Smooth muscle cell of the brain vasculature (primary cell): ENCODE measurements at places on chromosomes 7 and 10.
A peak's percentile ranks its signal among the peaks of the same experiment; 100 is the strongest.

- DNase-seq, result no peak
Measured at GRCh38 chr7:128785738-128786137, 6.0 kb upstream of the CCDC136 start.

- no peak for DNase-seq
Measured at GRCh38 chr7:31256506-31256905, 84.0 kb downstream of the NEUROD6 start.

DNA sequence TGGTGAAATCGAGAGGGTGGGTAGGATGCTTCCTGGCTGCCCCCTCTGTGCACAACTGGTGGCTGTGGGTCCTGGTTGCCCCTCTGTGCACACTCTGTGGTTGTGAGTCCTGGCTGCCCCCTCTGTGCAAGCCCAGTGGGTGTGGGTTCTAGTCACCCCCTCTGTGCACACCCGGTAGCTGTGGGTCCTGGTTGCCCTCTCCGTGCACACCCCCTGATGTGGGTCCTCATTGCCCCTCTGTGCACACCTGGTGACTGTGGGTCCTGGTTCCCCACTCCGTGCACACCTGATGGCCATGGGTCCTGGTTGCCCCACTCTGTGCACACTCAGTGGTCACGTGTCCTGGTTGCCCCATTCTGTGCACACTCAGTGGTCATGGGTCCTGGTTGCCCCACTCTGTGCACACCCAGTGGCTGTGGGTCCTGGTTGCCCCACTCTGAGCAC is 20.3 kb upstream of the RET start:
- no peak for DNase-seq

DNA sequence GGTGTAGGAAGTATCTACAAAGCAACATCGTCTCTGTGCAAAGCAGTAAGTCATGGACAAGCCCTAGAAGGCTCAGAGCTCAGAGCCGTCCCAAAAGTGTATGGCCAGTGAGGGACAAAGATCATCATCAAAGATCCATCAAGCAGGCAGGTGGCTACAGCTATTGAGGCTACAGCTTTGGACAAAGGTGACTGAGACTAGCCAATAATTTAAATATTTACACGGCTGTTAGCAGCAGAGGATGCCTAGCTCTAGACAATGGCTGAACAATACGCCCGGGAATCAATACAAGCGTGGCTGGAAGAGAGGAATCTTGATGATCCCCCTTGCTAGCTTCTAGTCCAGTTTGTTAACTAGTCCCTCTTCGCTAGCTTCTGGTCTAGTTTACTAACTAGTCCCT is 17.9 kb downstream of the NMT2 start:
- DNase-seq, result no peak

GRCh38 chr7:149292462-149292823 is 30.4 kb downstream of the ZNF783 start:
- DNase-seq, result no peak

- peak; percentile 63 for DNase-seq
Measured at GRCh38 chr7:47435889-47436312, 146.0 kb downstream of the TNS3 start.

GRCh38 chr10:103659674-103660363 is 166.3 kb downstream of the NEURL1 start:
- DNase-seq, result peak; percentile 89

DNA sequence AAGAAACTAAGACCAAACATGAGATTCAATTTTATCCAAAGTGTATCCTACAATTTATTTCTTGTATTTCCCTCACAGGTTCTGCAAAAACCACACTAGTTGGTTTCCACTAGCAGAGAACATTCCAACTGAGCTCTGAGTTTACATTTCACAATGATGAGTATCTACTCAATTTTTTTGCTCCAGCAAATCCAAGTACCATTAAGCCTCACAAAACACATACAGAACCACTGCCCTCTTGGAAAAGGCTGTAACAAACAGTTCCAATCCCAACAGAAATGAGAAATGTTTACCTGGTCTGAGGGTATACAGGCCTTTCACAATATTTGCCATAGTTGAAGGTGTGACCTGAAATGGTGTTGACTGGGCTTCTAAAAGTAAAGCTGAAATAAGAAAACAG is 59.9 kb downstream of the CACUL1 start:
- no peak for DNase-seq

DNA sequence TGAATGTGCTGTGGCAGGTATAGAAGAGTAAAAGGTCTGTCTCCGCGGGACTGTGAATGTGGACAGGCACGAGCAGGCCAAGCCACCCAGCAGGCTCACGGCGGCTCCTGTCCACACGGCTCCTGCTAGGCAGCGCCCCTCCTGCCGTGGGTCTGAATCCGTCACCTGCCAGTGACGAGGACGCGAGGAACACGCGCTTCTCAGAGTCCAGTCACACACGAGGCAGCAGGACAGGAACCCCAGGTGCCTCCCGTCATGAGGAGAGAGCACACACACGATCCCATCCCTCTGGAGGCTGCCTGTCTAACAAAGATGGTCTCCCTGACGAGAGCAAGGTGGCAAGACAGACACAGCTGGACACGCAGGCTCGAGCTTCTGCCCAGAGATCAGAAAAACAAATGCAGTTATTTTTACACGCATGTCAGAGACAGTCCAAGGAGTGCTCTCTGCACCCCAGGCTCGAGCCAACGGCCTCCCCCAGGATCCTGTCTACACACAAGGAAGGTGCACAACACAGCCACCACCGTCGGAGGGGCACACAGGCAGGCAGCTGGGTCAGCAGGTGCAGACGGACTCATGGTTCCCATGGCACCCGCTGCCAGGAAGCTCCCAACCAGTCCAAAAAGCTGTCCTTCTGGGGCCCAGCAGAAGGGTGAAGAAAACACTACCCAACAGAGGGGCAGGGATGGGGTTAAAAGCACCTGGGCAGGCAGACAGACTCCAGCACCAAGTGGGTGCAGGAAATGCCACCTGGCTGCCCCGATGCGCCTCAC is 103.2 kb downstream of the MAD1L1 start:
- no peak for DNase-seq

DNA sequence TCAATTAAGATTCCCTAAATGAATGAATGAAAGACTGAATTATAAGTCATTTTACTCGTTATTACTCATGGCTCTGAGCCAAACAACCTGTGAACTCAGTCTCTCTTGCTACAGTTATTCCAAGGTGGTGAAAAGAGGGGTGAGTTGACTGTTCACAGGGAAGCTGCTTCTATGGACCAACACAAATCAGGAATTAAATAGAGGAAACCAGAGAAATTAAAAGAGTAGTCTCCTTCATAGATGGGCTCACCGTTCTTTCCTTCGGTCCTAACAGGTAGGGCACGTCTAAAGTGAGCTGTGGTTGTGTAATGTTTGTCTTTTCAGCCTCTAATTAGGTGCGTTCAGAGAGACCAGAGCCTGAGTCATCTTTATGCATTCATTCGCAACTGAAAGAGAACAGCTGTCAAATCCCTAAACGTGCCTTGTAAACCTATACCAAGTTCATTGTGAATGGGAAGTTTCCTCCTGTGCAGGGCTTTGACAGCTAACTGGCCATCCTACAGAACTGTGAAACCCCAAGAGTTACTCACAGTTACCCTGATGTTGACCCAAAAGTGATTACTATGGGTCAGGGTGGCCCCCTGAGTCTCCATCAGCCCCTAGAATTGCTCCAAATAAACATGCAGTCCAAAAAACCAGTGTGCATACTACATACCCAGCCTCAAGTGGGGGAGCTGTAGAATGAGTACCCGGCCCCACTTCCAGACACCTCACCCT is 18.2 kb upstream of the C10orf53 start:
- DNase-seq, result no peak
